Stimulated activated naive B cell treated with anti-CD40 and anti-IgM and Interleukin-4, amounts not matched to agents 10 μg/mL and 1 μg/mL and 100 μg/mL, for 72 hours (primary cell): ENCODE measurements at places on chromosomes 11 and 22.

GRCh38 chr11:100841711-100842407 lies 154.8 kb downstream of the ARHGAP42 start:
- DNase-seq, result no peak

DNA sequence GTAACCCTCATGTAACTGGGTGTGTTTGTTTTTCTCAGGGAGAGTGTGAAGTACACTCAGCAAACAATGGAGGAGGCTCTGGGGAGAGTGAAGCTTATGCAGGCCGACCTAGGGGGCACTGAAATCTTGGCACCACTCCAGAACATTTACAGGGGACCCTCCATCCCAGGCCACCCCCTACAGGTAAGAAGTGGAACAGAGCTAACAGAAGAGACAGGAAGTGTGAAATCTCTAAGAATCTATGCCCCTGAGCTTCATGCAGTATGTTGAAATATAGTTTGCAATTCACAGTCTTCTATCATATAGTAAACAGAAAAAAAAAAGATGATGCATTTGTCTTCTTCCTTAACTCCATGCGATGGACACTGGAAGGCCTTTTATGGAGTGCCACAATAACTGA lies 8.4 kb downstream of the VWA5A start:
- DNase-seq, result no peak

DNA sequence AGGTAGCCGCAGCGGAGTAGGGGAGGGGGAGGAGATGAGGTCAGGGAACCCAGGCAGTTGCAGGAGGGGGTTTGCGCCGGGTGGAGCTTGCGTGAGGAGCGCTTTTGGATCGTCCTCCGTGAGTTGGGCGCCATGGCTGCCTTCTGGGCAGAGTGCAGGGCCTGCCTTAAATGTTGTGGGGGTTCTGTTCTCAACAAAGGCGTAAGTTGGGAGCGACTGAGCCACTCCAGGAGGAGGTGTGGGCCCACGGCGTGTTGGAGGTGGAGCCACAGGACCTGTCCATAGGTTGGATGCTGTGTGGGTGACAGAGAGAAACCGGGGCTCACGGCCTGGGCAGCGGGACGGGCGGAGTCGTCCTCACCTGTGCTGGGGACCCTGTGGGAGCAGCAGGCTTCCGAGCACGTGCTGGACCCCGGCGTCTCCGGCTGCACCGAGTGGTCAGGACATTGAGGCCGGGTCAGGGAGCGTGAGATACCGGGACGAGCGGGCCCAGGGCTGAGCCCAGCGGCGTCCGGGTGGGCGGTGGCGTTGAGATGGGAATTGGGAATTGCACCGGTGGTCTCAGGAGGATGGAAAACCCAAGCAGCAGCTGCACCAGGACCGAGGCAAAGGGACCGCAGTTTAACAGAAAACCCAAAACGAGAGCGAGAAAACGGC lies 977 bp upstream of the PGGHG start:
- DNase-seq, result no peak

- DNase-seq, result no peak
These were observed 15.7 kb upstream of the KCTD14 start for GRCh38 chr11:78038697-78039313.

- no peak for DNase-seq
These were observed 12.9 kb downstream of the RIBC2 start for GRCh38 chr22:45426387-45426786.

DNA sequence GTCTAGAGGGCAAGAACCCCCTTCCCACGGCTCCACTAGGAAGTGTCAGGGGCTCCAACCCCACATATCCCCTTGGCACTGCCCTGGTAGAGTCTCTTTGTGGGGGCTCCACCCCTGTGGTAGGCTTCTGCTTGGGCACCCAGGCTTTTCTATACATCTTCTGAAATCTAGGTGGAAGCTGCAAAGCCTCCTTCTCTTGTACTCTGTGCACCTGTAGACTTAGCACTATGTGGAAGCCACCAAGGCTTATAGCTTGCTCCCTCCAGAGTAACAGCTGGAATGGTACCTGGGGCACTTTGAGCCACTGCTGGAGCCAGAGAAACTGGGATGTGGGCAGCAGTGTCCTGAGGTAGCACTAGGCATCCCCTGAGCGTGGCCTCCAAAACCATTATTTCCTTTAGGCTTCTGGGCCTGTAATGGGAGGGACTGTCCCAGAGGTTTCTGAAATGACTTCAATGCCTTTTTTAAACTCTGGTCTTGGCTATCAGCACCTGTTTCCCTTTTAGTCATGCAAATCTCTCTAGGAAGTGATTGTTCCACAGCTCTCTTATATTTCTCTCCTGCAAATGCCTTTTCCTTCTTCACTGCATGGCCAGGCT lies 68.4 kb downstream of the TRAF6 start:
- DNase-seq, result peak; percentile 59

DNA sequence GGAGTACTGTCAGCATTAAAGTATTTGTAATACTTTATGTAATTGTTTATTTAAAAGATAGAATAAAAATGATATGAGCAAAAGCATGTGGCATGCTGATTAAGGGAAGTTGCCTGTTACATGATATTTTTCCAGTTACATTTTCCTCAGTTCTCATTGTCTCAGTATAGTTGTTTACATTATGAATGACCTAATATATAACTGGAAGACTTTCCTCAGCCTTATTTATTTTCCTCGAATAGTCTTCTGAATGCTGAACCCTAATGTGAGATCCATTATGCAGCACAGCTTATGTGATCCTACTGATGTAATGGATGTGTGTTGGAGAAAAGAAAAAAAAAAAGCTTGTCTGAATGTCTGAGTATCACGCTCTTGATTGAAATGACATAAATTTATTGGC lies 95.5 kb downstream of the LUZP2 start:
- no peak for DNase-seq

GRCh38 chr11:96246718-96247552 lies 96.1 kb downstream of the MAML2 start:
- DNase-seq, result no peak

DNA sequence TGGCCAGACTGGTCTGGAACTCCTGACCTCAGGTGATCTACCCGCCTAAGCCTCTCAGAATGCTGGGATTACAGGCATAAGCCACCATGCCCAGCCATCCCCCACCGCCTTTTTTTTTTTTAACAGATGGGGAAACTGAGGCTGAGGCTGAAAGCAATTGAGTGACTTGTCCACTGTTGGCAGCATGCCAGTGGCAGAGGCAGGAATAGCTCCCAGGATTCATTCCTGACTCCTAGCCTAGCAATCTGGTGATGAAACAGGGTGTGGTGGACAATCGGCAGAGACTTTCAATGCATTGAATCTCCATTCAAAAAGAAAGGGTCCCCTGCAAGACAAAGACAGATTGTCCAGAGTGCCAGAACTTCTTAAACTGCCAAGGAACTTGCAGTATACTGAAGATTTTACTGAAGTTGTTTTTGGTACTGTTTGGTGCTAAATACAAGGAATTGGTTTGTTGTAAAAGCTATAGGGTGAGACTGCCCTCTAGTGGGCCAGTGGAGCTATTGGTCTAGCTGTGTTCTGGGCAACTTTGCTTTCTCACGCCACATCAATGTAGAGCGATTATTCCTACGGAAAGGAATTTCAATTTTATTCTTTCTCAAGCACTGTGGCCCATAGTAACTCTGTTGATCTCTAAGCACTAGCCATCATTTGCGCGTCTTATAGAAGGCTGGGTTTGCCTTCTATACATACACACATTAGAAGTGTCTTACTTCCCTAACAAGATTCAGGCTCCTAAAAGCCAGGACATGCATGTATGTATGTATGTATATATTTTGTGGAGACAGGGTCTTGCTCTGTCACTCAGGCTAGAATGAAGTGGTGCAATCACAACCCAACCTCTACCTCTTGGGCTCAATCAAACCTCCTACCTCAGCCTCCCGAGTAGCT lies 21.0 kb downstream of the C22orf31 start:
- peak; percentile 41 for DNase-seq

DNA sequence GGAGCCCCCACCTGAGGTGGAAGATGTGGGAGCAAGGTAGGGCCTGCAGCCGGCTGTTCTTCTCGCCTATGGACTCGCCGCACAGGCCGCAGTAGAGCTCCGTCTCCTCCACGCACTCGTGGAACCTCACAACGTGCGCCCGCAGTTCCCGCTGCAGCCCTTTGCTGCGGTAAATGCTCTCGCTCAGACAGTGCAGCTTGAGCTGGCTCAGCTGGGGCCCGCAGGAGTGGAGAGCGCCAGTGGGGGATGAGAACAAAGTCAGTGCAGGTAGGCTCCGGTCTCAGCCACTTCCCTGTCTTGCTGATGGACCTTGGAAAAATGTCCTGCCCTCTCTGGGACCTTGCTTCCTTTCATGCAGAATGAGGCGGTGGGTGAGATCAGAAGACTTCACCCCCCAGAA lies 10.2 kb downstream of the RAPSN start:
- no peak for DNase-seq

DNA sequence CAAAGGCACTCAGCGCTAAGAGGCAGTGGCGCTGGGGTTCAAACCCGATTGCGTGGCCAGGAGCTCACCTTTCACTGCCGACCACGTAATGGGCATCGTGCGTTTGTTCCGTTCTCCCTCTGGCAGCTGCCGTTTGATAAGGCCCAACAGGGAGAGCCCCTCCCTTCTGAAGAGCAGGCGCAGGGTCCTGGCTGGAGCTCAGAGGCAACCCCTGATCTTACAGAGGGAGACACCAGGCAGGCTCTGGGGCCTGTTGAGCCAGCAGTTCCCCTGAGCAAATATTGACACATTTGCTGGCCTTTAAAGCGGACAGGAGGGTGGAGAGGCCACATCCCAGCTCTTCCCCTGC lies 11.7 kb upstream of the C1QTNF6 start:
- no peak for DNase-seq

DNA sequence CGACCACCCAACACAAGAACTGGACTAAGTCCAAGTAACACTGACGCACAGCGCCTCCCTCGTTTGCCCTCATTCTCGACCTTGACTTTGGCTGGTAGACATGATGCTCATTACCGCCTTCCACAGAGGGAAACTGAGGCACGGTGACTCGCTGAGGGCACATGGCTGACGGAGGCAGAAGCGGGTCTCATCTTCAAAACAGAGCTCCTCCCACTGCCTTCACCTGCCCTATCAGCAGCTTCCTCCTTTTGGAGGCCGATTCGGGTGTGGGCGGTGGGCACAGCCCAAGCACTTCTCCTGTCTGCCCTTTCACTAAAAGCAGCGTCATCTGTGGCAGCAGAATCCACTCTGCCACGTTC lies 2.0 kb upstream of the KMT5B start:
- peak; percentile 38 for DNase-seq

- no peak for DNase-seq
These were observed 16.5 kb downstream of the GNAZ start for GRCh38 chr22:23086787-23087186.
